Stromal cell of bone marrow (primary cell): ENCODE measurements at places on chromosomes 5 and 9.

GRCh38 chr9:86286278-86286677 is 3.9 kb upstream of the ISCA1 start:
- no peak for DNase-seq

- DNase-seq: no peak
These were observed 28.4 kb upstream of the TRIO start for GRCh38 chr5:14114615-14115251.

DNA sequence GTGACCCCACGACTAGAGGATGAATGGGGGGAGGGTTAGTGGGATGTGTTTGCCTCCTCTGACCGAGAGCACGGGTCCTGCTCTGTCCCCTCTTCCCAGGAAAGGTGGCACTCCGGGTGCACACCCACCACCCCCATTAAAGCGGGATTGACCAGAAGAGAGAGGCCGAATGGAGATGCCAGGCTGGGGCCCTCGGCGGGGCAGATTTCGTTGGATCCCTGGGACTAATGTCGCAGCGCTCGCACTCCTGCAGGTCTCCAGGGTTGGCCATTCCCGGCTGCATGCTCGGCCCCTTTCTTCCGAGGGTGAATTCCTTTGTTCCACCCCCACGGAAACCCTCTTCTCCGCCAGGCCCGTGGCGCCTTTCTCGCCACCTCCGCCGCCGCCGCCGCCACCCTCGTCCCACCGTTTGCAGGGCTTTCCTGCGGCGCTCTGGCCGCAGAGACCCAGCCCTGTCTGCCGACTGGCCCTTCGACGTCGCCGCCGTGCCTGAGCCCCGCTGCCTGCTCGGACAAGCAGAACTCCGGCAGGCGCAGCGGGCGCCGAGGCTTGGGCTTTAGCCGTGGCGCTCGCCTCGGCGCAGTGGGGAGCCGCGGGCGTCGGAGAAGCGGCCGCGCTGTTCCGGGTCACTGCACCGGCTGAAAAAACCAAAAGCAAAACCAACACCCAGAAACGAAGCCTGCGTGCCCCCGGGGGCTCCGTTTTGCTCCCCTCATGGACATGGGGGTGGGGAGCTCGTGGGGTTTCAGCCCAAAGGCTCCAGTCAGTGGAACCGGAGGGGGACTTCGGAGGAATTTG is 11.8 kb downstream of the LMX1B start:
- DNase-seq: no peak

DNA sequence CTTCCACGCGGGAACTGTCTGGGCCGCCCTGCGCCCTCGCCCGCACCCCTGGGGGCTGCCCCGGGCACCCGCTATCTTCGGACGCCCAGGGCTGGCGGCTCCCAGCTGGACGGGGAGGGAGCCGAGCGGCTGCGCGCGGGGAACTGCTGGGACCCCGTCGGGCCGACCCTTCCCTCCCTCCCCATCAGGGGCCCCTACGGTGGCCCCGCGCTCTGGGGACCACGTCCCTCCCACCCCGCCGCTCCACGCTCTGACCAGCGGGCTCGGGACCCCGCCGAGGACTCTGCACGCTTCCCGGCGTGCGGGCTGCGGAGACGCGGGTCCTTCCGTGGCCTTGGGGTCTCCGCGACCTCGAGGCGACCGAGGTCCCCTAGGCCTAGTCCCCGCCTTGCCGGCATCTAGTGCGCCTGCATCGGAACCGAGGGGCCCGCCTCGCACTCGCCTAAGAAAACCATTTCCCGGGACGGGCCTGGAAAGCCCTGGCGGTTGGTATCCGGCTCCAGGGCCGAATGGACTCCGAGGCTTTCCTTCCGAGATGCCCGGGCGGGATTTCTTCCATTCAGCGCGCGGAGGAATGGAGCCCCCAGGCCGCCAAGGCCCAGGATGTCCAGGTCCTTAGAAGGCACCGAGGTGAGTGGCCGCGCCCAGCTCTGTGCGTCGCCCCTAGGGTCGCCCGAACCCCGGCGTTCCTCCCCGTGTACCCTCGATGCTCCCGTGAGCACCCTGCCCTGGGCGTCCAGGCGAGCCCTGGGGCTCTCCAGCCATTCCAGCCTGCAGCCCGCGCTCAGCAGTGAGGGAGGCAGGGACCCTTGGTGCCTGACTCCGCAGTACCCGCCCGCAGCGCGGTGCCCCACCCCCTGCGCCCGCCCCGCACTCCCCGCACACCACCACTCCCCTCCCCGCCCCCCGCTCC is 705 bp upstream of the SLC6A3 start:
- DNase-seq: no peak

- DNase-seq: no peak
These were observed 66.6 kb upstream of the STXBP1 start for GRCh38 chr9:127545196-127546124.

DNA sequence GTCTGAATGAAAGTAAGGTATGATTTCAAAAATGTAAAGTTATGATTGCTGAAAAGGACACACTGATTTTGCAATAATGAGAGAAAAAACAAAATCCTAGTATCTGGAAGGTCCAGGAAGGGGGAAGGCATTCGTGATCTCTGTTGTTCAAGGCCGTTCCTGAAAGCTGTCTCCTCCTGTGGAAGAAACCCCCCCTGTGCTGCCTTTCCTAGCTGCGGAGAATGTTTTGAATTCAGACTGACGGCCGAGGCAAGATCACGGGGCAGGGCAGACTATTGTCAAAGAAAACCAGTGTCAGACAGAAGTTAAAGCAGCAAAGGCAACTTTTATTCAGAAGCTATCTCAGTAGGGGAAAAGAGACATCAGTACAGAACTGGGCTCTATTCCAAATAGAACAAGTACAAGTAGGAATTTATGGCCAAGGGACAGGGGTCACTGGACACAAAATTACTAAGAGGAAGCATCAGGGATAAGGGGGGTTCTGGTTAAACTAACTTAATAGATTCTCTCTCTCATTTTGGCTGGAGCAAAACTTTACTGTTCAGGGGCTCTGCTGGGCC is 61.9 kb upstream of the IGFBPL1 start:
- DNase-seq: no peak
